ENCODE measurements at places on chromosomes 11 and 22.

- DNase-seq = no peak
Measured at GRCh38 chr11:68503792-68504191, 43.2 kb downstream of the PPP6R3 start.

- no peak for DNase-seq
Measured at GRCh38 chr22:44133901-44134571, 46.7 kb upstream of the PARVG start.

DNA sequence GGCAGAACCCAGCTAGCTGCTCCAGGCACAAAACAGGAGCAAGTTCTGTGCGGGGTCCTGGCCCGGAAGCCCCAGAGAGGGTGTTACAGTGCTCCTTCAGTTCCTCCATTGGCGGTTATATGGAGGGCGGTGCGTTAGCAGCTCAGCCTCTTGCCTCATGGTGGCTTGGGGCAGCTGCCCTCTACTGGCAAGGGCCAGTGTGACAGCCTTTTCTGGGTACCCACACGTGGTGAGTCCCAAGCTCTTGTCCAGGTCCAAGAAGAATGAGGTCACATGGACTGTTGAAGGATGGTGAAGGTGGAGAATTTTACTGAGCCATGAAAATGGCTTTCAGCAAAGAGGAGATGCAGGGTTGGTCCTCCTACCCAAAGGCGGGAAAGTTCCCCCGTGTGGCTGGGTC, 100.5 kb downstream of the WT1 start:
- no peak for DNase-seq

- DNase-seq = no peak
Measured at GRCh38 chr11:47857892-47858543, 9.9 kb upstream of the NUP160 start.

DNA sequence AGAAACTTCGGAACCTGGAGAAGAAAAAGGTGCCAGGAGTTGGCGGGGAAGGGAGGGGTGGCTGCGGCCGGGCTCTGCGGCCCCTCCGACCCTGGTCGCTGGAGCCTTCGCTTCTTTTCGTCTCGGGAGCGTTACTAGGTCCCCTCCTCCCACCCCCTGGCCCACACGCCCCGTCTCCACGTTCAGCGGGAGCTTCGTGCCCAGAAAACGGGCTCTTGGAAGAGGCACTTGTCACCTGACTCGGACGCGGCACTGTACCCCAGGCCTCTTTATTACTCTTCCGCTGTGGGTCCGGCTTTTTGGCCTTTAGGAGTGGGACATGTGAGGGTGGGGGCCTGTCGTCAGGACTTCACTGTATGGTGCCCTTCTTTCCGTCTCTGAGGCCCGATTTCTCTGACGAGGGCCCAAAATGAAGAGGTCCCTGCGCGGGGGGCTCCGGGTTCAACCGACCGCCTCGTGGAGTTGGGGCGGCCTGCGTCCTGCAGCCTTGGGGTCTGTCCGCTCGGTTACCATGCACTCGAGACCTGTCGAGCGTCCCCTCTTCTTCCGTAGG, 1.2 kb downstream of the CAPRIN1 start:
- DNase-seq = no peak

GRCh38 chr22:46027211-46028105, 50.5 kb upstream of the WNT7B start:
- DNase-seq = no peak

DNA sequence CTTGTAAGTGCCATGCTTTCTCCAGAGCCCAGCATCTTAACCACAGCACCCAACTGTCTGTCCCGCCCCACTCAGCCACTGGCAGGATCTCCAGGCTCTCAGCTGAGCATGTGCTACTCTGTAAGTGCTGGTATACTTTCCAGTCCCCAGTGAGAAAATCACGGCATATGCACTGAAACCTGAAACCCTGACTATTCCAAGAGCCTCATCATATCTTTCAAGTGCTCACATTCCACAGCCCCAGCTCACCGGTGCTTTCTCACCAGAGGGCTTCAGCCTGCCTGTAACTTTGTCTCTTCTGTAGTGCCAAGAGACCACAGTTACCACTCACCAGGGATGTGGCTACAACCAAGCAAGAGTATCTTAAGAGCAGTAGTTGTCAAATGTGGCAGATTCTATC, 24.4 kb upstream of the PAMR1 start:
- DNase-seq = no peak

DNA sequence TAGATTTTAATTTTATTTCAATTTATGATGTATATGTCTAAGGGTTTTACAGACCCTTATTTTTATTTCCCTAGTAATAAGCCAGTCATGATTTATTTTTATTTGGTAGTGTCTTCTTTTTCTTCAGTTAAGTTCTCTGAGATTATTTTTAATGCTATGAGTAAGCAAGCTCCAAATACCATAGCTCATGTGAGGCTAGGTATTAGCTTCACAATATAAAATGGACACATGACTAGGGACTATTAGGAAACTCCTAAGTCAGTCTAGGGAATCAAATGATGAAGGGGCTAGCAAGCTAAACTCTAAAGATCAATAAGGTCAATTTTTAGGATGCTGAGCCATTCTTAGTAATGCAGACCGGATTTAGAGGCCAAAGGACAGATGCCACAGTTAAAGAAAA, 45.9 kb downstream of the CKAP5 start:
- DNase-seq = no peak

DNA sequence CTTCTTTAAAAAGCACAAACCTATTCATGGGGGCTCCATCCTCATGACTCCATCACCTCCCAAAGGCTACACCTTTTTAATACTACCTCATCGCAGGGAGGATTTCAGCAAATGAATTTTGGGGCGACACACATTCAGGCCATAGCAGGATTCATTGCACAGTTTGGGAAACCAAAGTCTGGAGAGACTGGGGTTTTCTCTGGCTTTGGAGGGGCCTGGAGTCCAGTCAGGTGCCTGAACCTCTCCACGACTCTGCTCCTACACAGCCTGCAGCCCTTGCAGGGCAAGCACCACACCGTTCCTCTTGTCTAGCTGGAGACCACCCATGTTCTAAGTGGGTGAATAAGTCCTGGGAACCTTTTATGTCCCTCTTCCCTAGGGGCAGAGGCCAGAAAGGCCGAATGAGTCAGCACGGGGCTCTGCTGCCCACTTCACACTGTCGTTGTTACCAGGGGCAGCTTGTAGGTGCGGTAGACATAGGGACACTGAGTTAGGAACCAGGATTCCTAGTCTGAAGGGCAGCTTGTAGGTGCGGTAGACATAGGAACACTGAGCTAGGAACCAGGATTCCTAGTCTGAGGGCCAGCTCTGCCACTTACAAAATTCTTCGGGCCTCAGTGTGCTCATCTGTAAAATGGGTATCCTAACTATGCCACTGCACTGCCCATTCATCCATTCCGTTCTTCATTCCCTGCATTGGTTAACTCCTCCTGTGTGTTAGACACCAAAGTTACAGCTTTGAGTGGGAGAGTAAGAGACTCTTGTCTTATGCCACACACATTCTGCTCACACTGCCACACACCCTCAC, 251.7 kb upstream of the B3GAT1 start:
- DNase-seq = no peak

DNA sequence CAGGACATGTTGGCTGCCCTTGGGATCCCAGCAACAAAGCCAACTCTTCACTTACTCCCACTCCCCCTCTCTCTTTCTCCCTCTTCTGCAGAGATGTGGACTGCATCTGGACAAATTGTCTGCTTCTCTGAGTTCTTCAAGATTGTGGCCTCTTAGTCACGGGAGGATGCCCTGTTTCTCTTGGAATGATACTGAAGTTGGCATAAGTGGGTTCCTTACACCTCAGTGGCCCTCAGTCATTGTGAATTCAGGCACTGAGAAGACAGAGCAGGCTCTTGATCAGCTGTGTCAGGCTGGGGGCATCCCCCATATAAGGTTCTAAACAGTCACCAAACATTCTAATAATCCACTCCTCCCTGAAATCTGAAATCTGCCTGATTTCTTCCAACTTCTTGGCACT, 6.1 kb upstream of the E2F8 start:
- no peak for DNase-seq

GRCh38 chr11:115618428-115618827, 114.2 kb upstream of the CADM1 start:
- no peak for DNase-seq

DNA sequence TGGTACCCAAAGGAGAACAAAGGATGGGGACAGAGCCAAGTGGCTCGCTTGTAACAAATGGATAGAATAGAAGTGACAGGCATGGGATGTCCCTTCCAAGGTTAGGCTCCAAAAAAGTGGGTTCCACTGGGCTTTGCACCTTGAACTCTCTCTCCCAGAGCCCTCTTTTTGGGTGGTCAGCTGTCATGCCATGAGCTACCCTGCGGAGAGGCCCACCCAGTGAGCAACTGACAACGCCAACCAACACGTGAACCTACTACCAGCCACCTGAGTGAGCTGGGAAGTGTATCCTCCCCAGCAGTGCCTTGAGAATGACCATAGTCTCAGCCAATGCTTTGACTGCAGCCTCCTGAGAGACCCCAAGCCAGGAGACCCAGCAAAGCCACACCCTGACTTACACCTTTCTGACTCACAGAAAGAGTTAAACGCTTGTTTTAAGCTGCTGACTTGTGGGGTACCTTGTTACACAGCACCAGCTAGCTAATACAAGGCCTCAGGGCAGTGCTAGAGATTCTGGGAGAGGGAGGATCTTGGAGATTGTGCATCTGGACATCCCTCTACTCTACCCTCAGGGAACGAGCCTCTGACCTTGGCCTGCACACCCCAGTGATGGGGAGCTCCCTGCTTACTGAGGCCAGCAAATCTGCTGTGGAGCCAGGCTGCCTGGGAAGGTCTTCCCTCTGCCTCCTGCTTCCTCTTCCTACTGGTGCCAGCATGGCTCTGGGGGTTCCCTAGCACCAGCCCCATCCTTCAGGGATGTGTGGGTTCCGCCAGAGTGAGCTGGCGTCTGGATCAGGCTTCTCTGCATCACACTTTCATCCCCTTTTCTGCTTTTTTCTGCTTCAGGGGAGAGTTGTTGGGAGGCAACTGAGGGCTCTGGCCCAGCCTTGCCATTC, 29.1 kb upstream of the RFPL3 start:
- DNase-seq = no peak

DNA sequence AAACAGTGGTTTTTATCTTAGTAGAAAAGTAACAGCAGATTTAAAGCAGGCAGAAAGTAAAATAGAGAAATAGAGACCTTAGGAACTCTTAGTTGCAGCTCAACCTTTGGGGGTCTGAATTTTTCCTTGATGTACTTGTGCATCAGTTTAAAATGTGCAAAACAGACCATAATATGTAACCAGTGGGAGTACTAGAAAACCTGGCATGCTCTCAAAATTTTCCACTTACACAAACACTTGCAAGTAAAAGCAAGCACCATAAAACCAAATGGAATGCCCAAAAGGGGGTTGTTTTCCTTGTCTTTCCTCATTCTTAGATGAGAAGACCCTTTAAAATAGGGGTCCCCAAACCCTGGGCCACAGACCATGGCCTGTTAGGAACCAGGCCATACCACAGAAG, 12.9 kb upstream of the MRGPRE start:
- no peak for DNase-seq

DNA sequence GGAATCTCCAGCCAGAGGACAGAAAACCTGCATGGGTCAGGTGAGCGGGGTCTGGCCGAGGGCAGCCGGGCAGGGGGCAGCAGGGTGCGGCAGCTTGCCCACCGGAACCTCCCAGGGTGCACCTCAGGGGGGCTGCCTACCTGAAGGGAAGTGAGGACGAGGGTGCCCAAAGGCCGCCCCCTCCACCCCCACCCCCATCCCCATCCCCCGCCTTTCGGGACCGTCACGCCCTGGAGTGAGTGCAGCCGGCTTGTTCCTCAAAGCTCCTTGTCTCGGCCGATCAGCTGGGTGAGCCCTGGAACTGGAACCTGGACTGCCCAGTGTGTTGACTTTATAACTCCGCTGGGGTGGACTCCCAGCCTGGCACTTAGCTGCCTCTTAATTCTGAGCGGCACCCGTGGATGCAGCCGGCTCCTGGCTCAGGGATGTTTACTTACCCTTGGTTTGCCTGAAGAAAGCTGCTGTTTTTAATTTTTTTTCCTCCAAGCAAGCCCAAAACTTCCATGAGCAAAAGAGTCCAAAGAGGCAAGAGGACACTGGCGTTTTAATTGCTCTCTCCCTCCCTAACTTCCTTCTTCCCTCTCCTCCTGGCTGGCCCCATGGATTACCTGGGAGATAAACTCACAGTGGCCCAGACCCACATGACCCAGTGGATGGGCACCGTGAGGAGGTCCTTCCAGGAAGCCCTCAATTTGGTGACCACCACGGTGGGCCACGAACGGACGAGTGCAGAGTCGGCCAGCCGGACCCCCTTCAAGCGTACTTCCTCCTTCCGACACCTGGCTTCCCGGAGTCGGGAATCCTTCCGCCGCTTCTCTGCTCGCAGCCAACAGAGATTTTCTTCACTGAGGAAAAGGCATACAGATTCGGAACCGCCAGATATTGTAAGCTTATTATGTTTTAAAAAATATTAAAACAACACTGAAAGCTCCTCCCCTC, 87.8 kb upstream of the CRYBB3 start:
- no peak for DNase-seq

DNA sequence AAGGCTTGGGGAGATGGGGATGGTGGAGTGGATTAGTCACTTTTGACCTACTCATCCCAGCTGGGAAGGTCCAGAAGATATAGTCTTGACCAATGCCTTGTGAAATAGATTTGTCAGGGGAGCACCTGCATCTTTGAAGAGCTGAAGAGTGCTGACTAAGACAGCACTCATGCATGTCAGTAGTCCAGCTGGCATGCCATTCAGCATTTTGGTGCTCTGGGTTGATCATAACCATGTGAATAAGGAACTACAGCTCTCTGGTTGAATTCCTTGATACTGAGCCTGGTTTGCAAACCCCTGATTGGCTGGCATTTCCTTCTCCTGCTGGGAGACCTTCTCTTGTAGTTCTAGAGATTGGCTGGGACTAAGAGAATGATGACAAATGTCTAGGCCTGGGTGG, 106.8 kb upstream of the ALX4 start:
- no peak for DNase-seq

GRCh38 chr22:36330655-36331305, 57.0 kb downstream of the MYH9 start:
- DNase-seq = no peak

DNA sequence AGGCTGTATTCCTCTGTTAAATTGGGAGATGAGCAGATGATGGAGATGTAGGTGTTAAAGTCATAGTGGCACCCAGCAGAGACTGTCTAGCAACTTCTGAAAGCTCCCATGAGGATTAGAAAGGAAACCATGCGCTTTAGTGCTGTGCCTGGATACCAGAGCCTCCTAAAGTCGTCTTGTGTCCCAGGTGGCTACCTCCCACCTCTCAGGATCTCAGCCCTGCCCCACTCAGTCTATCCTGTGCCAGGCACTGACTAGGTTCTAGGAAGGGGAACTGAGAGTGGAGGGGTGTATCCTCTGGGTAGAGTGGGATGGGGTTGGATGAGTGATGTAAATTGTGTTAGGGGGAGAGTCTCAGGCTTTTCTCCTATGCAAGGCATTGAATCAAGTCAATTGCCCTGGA, 60.2 kb downstream of the KIAA1671 start:
- no peak for DNase-seq

DNA sequence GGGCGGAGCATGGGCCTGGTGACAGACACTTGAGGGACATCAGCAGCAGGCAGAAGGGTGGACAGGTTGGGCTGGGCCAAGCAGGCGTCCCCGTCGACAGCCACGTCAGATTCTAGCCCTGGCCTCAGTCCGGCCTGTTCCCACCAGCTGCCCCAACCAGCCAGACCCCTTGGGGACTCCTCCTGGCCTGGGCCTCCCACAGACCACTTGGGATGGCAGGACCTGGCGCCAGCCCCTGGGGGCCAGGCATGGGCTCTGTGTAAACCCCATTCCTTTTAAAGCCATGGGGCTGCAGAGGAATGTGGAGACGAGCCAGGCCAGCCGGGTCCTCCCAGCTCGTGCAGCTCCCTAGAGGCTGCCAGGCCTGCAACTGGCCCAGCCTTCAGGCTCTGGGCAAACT, 4.7 kb upstream of the SUSD2 start:
- DNase-seq = no peak

GRCh38 chr11:62721994-62722393, 5.3 kb downstream of the HNRNPUL2 start:
- no peak for DNase-seq

Measured in NCI-H1105 treated with DMSO at 0.1 percent for 48 hours (cell line).